ENCODE measurements at places on chromosomes 4 and X. TPM values are rescaled to one million over a fixed set of nuclear protein-coding genes. Genes with fewer than 3 reads are reported as not detected.

DNA sequence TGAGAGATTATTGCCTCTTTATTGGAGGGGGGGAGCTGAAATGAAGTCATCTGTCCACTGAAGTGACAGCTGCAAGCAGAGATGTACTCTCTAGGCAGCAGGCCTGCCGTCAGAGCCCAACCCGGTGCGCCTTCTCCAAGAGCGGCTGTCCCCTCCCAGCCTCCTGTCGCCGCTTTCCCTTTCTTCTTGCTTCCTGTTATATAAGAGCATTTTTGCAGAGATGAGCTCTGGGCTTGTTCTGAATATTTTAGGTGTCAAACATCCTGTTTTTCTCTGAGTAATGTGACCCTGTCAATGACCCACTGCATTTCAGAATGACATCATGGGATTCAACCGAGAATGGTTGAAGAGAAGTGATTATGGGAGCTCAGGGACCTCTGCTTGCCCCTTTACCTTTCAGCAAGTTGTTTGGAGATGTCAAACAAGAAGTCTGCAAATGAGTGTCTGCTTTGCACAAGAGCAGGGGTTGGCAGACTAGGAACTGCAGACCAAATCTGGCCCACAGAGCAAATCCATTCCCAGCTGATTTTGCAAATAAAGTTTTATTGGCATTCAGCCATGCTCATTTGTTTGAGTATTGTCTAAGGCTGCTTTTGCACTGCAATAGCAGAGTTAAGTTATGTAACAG is 79.9 kb downstream of the SLC9A6 start:
- H3K36me3 ChIP-seq, result no peaks in the 10 kb centered on the region
- no peaks in the 10 kb centered on the region for H3K4me1 ChIP-seq
- no peak overlapping the region for H3K4me3 ChIP-seq
- no peak for DNase-seq

DNA sequence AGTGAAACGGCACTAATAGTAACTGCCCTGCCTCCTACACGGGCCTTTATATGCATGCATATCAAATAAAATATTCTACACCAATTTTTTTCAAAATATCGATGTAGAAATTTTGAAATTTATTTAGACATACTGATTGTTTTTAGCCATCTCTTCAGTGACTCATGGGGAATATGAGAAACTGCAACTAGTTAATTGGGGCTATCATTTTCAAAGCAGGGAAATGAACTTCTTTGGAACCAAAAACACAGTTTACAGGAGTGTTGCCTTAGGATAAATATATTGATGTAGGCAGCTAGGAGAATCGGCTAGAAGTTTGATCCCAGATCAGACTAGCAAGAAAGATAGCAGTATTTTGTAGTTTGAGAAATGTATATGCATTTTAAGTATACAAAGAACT is 1010.8 kb upstream of the AGA start:
- H3K36me3 ChIP-seq, result no peaks in the 10 kb centered on the region
- no peaks in the 10 kb centered on the region for H3K4me1 ChIP-seq
- H3K27ac ChIP-seq, result no peak overlapping the region
- DNase-seq, result no peak
- H3K4me3 ChIP-seq, result no peak overlapping the region

- H3K4me3 ChIP-seq, result no peak overlapping the region
- H3K4me1 ChIP-seq, result no peaks in the 10 kb centered on the region
These were observed 115.9 kb downstream of the NSUN7 start for GRCh38 chr4:40865696-40866095.

CSAG3 gene
- 44.1 TPM for total RNA-seq

CXCL11 gene
- total RNA-seq, result not detected

DNA sequence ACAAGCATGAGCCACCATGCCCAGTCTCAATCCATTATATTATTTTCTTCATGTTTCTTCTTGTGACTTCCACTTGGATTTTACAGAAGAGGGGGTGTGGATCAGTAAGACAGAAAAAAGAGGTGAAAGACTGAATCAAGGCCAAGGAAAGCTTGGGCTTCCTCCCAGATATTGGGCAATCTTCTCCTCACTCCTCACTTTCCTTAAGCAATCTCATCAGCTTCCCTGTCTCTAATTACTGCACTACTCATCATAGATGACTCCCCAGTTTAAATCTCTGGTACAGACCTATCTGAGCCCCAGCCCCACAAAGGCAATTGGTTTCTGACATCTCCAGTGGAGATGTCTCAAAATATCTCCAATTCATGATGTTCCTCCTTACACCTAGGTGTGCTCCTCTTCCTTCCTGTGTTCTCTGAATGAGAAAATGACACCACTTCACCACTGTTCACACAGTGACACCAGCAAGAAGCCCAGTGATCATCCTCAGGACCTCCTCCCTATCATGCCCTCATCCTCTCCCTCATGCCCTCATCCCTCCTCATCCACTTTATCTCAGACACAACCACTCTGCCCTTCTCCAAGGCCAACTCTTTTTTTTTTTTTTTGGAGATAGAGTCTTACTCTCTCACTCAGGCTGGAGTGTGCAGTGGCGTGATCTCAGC is 44.8 kb upstream of the HERC6 start:
- H3K27ac ChIP-seq, result no peak overlapping the region
- H3K36me3 ChIP-seq, result no peaks in the 10 kb centered on the region
- no peak overlapping the region for H3K4me3 ChIP-seq
- H3K27me3 ChIP-seq, result no peaks in the 10 kb centered on the region
- no peaks in the 10 kb centered on the region for H3K4me1 ChIP-seq
- DNase-seq, result no peak

DNA sequence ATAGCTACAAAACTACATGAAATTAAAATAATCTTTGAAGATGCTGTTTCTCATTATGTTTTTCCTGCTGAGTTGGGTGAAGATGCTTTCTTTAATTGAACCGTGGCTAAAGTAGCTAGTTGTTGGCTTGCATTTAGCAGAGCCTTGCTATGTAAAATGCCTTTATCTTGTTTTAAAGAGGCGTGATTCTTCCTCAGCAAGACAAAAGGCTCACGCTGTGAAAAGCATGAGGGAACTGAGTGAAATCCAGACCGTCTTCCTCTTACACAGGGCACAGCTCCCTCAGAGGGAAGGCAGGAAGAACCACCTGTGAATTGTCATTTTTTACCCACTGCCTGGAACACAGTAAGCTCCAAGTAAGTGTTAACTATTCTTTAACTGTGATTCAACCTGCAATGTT is 39.0 kb upstream of the ZNF518B start:
- DNase-seq, result no peak
- no peaks in the 10 kb centered on the region for H3K4me1 ChIP-seq
- no peaks in the 10 kb centered on the region for H3K36me3 ChIP-seq
- no peak overlapping the region for H3K27ac ChIP-seq
- H3K4me3 ChIP-seq, result no peak overlapping the region

- no peaks in the 10 kb centered on the region for H3K27me3 ChIP-seq
- H3K36me3 ChIP-seq, result no peaks in the 10 kb centered on the region
- no peak overlapping the region for H3K27ac ChIP-seq
- DNase-seq, result no peak
These were observed 24.7 kb downstream of the FAM53A start for GRCh38 chr4:1659104-1660043.

GAGE12F gene
- total RNA-seq, result not detected

HOPX gene
- 0.42 TPM for total RNA-seq

DNA sequence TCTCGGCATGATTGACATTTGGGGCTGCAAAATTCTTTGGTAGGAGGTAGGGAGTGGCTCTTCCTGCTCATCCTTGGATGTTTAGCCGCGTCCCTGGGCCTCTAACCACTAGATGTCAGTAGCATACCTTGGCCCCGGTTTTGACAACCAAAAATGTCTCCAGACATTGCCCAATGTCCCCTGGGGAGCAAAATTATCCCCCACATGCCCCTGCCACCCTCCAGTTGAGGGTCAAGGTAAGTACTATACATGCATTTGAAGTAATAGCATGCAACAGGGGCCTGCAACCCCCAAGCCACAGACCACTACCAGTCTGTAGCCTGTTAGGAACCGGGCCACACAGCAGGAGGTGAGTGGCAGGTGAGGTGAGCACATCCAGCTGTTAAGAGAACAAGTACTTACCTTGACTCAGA is 17.6 kb upstream of the KIAA1210 start:
- H3K27me3 ChIP-seq, result no peaks in the 10 kb centered on the region
- no peaks in the 10 kb centered on the region for H3K36me3 ChIP-seq
- no peaks in the 10 kb centered on the region for H3K4me1 ChIP-seq
- H3K27ac ChIP-seq, result no peak overlapping the region

KLF8 gene
- total RNA-seq, result 1.2 TPM

SPANXC gene
- not detected for total RNA-seq

DNA sequence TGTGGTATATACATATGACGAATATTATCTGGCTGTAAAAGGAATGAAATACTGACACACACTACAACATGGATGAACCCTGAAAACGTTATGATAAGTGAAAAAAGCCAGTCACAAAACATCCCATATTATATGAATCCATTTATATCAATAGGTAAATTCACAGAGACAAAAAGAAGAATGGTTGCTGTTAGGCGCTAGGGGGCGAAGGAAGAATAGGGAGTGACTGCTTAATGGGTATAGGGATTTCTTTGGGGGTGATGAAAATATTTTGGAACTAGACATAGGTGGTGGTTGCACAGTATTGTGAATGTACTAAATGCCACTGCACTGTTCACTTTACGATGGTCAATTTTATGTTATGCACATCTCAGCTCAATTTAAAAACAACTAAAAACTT is 96.4 kb upstream of the EGFL6 start:
- no peaks in the 10 kb centered on the region for H3K27me3 ChIP-seq
- no peak for DNase-seq

- H3K4me3 ChIP-seq, result no peak overlapping the region
- no peaks in the 10 kb centered on the region for H3K27me3 ChIP-seq
- no peak for DNase-seq
- H3K36me3 ChIP-seq, result no peaks in the 10 kb centered on the region
- H3K4me1 ChIP-seq, result no peaks in the 10 kb centered on the region
- no peak overlapping the region for H3K27ac ChIP-seq
These were observed 236.7 kb downstream of the SLITRK2 start for GRCh38 chrX:146054311-146054710.

ING2 gene
- 4.2 TPM for total RNA-seq

DNA sequence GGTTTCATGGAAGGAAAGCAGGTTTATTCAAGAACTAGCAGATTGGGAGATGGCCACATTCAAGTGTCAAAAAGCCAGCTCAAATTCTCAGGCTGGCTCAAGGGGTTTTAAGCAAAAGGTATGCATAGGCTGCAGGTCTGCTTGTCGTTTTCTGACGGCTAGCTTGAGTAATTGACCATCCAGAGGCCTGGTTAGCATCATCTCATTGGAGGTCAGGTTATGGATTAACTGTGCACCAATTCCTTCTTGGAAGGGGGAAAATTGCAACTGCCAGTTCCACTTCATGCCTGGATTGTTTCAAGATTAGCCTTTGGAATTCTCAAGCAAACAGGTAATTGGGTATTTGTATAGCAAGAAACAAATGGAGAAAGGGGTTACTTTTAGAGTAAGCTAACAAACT is 62.1 kb downstream of the FUNDC1 start:
- H3K4me1 ChIP-seq, result no peaks in the 10 kb centered on the region
- no peak for DNase-seq
- no peaks in the 10 kb centered on the region for H3K36me3 ChIP-seq
- no peaks in the 10 kb centered on the region for H3K27me3 ChIP-seq
- H3K4me3 ChIP-seq, result no peak overlapping the region
- H3K27ac ChIP-seq, result no peak overlapping the region

HDX gene
- not detected for total RNA-seq

DNA sequence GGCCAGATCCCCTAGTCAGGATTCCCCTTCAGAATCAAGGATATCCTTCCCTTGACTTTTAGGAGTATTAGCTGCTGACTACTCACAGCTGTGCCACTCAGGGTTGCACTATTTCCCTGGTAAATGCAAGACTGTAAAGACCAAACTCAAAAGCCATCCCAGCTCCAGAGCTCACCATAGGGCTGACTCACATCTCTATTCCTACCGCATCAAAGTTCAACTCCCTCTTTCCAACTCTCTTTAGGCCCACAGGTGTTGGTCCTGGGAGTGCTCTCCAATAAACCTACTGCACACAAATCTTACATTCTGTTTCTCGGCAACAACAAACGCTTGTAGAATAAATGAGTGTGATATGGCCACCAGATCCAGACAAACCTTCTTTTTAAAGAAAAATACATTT is 109.6 kb downstream of the PPP3CA start:
- no peak overlapping the region for H3K4me3 ChIP-seq
- H3K4me1 ChIP-seq, result peaks cover 58% of the 10 kb centered on the region
- no peaks in the 10 kb centered on the region for H3K27me3 ChIP-seq
- DNase-seq, result peak; percentile 49
- no peaks in the 10 kb centered on the region for H3K36me3 ChIP-seq

SNX12 gene
- total RNA-seq, result 43.7 TPM

NLGN3 gene
- 1.4 TPM for total RNA-seq

- H3K36me3 ChIP-seq, result no peaks in the 10 kb centered on the region
- DNase-seq, result no peak
- H3K4me1 ChIP-seq, result no peaks in the 10 kb centered on the region
- H3K27ac ChIP-seq, result no peak overlapping the region
- H3K4me3 ChIP-seq, result no peak overlapping the region
These were observed 24.2 kb downstream of the FGFBP1 start for GRCh38 chr4:15914291-15914690.
